ENCODE measurements at places on chromosomes 2 and 18.

DNA sequence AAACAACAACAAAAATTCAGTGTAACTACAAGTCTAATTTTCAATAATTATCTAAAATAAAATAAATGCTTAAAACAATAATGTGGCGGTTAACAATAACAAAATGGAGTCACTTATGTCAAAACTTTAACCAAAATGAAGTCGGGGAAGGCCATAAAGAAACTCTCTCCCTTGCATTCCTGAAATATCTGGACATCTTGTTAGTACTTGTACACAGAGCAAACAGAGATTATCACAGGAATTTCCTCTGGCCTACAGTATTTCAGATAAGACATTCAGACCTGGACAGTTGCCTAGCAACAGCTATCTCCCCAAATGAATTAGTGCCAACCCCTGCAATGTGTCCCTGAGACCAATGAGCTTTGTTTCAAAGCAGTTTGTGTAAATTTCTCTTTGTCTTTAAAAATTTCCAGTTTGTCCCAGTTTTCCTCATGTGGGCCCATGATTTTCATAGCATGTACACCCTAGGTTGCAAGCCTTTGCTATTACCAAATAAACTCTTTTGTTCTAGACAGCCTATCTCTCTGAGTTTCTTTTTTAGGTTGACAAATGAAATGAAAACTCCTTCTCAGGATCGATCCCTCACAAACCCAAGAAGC is 68.6 kb downstream of the EXOC6B start:
- no peak for DNase-seq

DNA sequence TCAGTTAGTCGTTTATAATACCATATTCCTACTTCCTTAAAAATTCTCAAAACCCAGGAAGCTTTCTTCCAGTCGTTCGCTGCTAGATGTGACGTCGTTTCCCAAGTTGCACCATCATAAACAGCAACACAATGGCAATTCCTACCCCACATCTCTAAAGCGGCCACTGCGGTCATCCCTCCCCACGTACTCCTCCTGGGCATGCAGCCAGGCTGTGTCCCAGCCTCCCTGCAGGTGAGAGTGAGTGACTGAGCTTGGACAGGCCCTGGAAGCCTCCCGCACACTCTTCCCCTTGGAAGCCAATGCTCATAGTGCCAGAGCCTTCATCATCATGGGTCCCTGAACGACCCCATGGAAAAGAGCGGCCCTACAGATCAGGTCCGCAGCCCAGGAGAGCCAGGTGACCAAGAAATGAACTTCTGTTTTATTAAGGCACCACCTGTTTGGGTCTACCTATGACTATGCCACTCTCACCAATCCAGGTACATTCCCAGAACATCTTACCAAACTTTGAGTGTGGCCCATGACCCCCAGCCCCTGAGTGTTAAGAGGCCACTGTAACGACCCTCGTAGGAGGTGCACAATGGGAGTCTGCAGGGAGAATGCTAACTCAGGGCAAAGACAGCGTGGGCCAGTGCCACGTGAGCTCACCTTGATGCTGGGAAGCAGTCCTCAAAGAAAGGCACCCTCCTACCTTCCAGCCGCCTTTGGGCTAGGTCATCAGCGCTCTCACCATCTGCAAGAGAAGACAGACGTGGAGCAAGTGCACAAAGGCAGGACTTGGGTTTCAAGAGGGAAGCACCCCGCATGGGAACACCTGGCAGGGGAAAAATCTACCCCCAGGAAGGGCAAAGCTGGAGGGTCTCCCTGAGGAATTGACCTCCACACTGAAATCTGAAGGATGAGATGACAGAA is 74.7 kb upstream of the RAB6C start:
- no peak for DNase-seq

GRCh38 chr18:23824669-23825068 is 135.4 kb downstream of the LAMA3 start:
- DNase-seq = no peak

DNA sequence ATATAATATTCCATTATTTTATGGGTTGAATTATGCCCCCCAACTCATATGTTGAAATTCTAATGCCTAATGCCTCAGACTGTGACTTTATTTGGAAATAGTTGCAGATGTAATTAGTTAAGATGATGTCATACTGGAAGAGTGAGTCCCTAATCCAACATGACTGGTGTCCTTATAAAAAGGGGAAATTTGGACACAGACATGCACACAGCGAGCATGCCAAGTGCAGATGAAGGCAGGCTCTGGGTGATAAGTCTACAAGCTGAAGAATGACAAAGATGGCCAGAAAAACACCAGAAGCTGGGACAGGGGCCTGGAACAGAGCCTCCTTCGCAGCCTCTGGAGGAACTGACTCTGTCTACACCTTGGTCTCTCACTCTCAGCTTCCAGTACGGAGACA is 10.0 kb upstream of the ASAP2 start:
- no peak for DNase-seq

DNA sequence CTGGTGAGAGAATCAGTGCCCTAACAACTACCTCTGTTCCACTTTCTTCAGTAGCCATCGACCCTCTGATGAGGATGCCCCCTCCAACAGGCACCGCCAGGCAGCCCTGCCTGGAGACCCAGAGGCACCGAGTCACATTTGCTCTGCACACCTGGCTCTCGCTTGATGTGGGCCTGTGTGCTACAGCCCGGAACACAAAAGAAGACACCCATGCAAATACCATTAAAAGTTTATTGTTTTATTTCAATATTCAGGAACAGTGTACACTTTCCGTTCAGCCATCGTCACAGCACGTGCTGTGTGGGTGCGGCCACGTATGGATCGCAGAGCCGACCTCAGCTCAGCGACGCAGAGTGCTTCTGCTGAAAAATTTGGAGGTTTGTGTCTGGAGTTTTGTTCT is 154.0 kb downstream of the MBP start:
- DNase-seq = no peak

Measured in esophagus squamous epithelium (tissue), 5 donors.